ENCODE measurements at places on chromosomes 1 and 21. TPM values are rescaled to one million over a fixed set of nuclear protein-coding genes. Genes with fewer than 3 reads are reported as not detected.
A peak's percentile ranks its signal among the peaks of the same experiment; 100 is the strongest.

DNA sequence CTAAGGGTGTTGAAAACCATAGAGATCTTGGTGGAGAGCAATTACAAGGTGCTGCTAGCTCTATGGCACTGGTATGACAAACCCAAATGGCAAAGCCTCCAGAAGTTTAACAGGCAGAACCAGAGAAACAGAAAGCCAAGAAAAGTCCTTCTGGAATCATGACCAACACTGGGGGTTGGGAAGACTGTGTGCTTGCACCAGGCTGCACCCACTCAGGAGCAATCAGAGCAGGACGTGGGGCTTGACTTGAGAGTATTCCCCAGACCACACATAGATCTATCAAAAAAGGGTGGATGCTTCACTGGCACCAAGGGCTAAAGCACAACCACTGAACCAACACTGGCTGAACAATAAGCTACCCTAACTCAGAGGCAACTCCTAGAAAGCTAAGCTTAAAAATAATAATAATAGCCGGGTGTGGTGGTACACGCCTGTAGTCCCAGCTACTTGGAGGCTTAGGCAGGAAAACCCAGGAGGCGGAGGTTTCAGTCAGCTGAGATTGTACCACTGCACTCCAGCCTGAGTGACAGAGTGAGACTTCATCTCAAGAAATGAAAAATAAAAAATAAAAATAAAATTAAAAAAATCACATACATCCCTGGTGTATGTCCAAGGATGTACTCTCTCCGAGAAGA is 20.1 kb upstream of the ENSA start:
- no peaks in the 10 kb centered on the region for H3K27me3 ChIP-seq
- DNase-seq = no peak
- peaks cover 29% of the 10 kb centered on the region for H3K36me3 ChIP-seq
- H3K4me1 ChIP-seq = no peaks in the 10 kb centered on the region
- no peak overlapping the region for H3K27ac ChIP-seq
- H3K4me3 ChIP-seq = no peak overlapping the region

GRCh38 chr1:51234721-51235425 is 1.2 kb upstream of the RNF11 start:
- no peaks in the 10 kb centered on the region for H3K27me3 ChIP-seq
- peak overlapping the region; percentile 85 for H3K27ac ChIP-seq
- H3K36me3 ChIP-seq = peaks cover 8% of the 10 kb centered on the region
- DNase-seq = no peak

- no peak for DNase-seq
- peaks cover 16% of the 10 kb centered on the region for H3K27me3 ChIP-seq
- peaks cover 28% of the 10 kb centered on the region for H3K4me1 ChIP-seq
- no peak overlapping the region for H3K27ac ChIP-seq
- H3K4me3 ChIP-seq = no peak overlapping the region
- H3K36me3 ChIP-seq = no peaks in the 10 kb centered on the region
Measured at GRCh38 chr1:206664740-206665139, 20.0 kb upstream of the MAPKAPK2 start.

GRCh38 chr1:98550076-98550475 is 111.4 kb upstream of the SNX7 start:
- H3K27me3 ChIP-seq = no peaks in the 10 kb centered on the region
- no peak overlapping the region for H3K27ac ChIP-seq
- no peak for DNase-seq
- no peaks in the 10 kb centered on the region for H3K4me1 ChIP-seq
- H3K4me3 ChIP-seq = no peak overlapping the region

DNA sequence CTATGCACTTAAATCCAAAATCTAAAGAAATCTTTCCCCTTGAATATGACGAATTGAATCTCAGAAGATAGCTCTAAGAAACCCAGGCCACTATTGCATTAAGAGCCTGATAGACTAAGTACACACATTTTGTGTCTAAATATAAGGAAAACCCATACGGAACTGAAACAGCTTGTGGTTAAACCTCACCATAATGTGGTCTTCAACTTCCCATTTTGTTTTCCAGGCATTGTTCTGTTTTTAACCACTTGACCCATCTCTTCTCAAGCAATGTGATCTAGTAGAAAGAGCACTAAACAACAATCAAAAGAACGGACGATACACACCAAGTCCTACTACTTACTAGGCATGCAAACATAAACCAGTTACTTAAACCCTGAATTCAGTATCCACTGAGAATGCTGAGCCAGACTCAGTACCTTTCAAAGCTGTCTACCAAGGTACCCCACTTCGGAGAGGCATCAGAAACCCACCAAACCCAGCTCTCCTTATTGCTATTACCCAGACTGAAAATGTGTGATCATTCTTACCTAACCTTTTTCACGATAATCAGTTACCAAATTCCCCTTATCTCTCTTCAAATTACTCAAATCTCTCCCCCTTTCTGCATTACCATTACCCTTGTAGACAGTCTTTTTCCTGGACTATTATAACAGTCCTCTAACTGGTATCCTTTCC is 12.8 kb downstream of the OTUD7B start:
- DNase-seq = no peak
- peak overlapping the region; percentile 45 for H3K27ac ChIP-seq
- H3K27me3 ChIP-seq = peaks cover 2% of the 10 kb centered on the region
- peaks cover 48% of the 10 kb centered on the region for H3K36me3 ChIP-seq
- peaks cover 54% of the 10 kb centered on the region for H3K4me1 ChIP-seq

GRCh38 chr1:246113555-246114095 is 393.5 kb downstream of the SMYD3 start:
- H3K4me3 ChIP-seq = no peak overlapping the region
- peaks cover 18% of the 10 kb centered on the region for H3K4me1 ChIP-seq
- no peaks in the 10 kb centered on the region for H3K36me3 ChIP-seq
- H3K27ac ChIP-seq = no peak overlapping the region

- peak overlapping the region; percentile 28 for H3K27ac ChIP-seq
- H3K4me1 ChIP-seq = peaks cover 42% of the 10 kb centered on the region
- no peak for DNase-seq
Measured at GRCh38 chr1:202834771-202835547, 24.2 kb downstream of the PCAT6 start.

- no peaks in the 10 kb centered on the region for H3K4me1 ChIP-seq
- H3K27me3 ChIP-seq = no peaks in the 10 kb centered on the region
- H3K36me3 ChIP-seq = peaks cover 47% of the 10 kb centered on the region
- no peak overlapping the region for H3K27ac ChIP-seq
Measured at GRCh38 chr1:37875833-37876232, 16.4 kb upstream of the MTF1 start.

DNA sequence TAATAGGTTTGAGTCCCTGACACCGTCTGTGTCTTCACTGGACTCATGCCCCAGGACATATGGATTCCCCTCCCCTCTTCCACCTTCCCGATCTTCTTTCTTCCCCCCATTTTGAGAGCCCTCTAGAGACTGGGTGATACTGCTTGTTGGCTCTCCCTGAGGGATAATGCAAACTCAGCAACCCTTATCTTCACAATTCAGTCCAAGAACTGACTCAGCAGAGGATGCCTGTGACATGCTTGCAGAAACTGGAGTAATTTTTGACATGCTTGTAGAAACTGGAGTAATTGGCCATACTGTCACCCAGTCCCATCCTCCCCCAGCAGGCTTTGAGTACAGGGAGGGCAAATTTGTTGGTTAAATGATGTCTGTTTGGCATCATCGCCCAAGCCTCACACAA is 127.6 kb upstream of the CTTNBP2NL start:
- no peak for DNase-seq
- H3K4me3 ChIP-seq = no peak overlapping the region
- no peak overlapping the region for H3K27ac ChIP-seq
- H3K36me3 ChIP-seq = no peaks in the 10 kb centered on the region
- H3K4me1 ChIP-seq = no peaks in the 10 kb centered on the region

DNA sequence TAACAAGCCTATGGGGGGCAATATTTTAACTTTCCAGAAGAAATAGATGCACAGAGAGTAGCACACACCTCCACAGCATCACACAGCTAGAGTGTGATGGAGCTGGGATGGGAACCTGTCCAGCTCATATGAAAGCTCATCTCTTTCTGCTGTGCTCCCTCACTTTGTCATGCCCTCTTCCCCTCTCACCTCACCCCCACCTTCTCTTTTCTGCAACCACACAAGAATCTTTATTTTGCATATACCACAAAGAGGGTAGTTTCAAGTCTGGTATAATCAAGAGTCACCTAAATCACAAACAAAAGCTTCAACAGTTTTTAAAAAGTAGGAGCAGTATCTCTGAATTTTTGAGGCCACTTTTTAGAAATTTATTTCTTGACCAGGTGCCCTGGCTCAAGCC is 22.6 kb downstream of the FOXD2 start:
- no peak for DNase-seq
- no peak overlapping the region for H3K4me3 ChIP-seq

GRCh38 chr1:34235594-34235993 is 58.9 kb downstream of the C1orf94 start:
- no peak overlapping the region for H3K4me3 ChIP-seq
- no peak for DNase-seq
- no peak overlapping the region for H3K27ac ChIP-seq
- H3K27me3 ChIP-seq = no peaks in the 10 kb centered on the region
- H3K36me3 ChIP-seq = no peaks in the 10 kb centered on the region
- H3K4me1 ChIP-seq = no peaks in the 10 kb centered on the region

GRCh38 chr1:60896701-60897363 is 185.5 kb upstream of the NFIA start:
- H3K27ac ChIP-seq = no peak overlapping the region
- H3K4me1 ChIP-seq = peaks cover 7% of the 10 kb centered on the region
- DNase-seq = no peak
- H3K36me3 ChIP-seq = no peaks in the 10 kb centered on the region

DNA sequence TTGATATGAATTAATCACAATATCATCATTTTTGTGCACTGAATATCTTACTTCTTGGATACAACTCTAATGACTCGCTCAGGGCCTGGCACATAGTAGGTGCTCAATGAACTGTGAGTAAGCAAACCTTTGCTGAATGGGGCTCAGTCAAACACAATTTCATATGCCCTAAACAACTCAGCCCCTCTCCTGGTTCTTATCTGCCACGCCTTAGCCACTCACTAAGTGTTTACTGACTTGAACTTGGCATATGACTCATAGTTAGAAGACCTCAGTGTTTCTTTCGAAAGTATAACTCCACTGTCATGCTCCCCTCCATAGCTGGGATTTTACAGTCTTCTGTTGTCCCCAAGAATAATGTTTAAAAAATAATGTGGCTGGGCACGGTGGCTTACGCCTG is 4.8 kb upstream of the IFNLR1 start:
- DNase-seq = peak; percentile 33
- peaks cover 50% of the 10 kb centered on the region for H3K4me1 ChIP-seq
- no peaks in the 10 kb centered on the region for H3K27me3 ChIP-seq
- no peak overlapping the region for H3K4me3 ChIP-seq

- H3K4me3 ChIP-seq = peak overlapping the region; percentile 72
- peak; percentile 74 for DNase-seq
- peaks cover 63% of the 10 kb centered on the region for H3K36me3 ChIP-seq
- peak overlapping the region; percentile 90 for H3K27ac ChIP-seq
Measured at GRCh38 chr21:31184459-31184858, 146.2 kb upstream of the KRTAP19-8 start.

DNA sequence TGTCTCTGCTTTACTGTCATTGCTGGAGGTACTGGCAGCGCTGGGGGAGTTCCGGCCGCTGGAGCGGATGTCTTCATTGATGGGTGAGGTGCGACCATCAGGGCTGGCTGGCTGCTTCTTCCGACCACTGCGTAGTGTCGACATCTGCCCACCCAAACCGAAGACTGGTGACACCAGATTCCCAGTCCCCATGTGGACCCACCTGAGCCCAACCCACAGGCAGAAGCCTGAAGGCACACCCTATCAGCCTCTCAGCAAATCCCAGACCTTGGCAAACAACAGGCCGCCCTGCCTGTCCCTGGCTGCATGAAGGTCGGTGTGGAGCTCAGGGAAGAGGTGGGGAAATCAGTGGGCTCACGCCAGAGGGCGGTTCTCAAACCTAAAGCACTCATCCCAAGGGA is 44.8 kb downstream of the SLC45A1 start:
- H3K4me1 ChIP-seq = peaks cover 4% of the 10 kb centered on the region
- no peak overlapping the region for H3K4me3 ChIP-seq
- H3K27ac ChIP-seq = no peak overlapping the region
- no peak for DNase-seq
- no peaks in the 10 kb centered on the region for H3K27me3 ChIP-seq

DNA sequence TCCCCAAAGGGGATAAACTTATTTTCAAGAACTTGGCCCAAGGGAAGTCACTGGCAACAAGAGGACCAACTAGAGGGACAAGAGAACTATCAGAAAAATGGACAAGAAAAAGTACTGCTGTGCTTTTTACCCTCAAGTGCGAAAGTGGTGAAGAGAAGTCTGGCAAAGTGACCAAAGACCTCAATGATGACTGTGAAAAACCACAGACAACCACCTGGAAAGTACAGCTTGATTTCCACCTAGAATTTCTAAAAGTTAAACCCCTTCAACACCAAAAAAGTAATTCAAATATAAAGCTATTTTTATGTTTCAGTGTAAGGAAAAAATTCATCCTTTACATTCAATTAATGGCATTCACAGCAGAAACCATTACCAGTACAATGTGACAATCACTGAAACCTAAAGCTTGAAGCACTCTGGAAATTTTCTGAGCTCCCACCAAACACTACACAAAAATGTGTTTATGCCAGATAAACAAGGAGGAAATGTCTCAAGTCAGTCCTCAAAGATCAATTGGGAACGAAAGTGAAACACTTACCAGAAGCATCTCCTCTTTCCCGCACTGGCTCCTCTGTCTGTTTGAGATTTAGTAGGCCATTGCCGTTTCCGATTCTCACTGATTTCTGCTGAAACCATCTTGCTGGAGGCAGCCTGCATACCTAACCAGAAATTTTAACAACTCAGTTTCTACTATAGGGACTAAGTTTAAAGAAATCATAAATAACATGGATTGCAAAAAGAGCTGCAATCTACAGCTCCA is 8.3 kb downstream of the SDE2 start:
- H3K4me1 ChIP-seq = peaks cover 30% of the 10 kb centered on the region
- peak overlapping the region; percentile 62 for H3K27ac ChIP-seq
- no peak for DNase-seq
- peaks cover 81% of the 10 kb centered on the region for H3K36me3 ChIP-seq
- no peaks in the 10 kb centered on the region for H3K27me3 ChIP-seq
- H3K4me3 ChIP-seq = peak overlapping the region; percentile 8

GRCh38 chr1:163875200-163875926 is 553.6 kb downstream of the NUF2 start:
- no peaks in the 10 kb centered on the region for H3K36me3 ChIP-seq
- H3K27me3 ChIP-seq = no peaks in the 10 kb centered on the region
- H3K4me3 ChIP-seq = no peak overlapping the region
- no peaks in the 10 kb centered on the region for H3K4me1 ChIP-seq
- no peak for DNase-seq

Gene RIMKLA
- 5.3 TPM for total RNA-seq

Gene BGLAP
- total RNA-seq = 2.2 TPM

Gene MIXL1
- not detected for total RNA-seq

Gene PRPF38B
- 88.5 TPM for total RNA-seq

Gene RBP7
- not detected for total RNA-seq
